ENCODE measurements at places on chromosomes 5 and 9.

DNA sequence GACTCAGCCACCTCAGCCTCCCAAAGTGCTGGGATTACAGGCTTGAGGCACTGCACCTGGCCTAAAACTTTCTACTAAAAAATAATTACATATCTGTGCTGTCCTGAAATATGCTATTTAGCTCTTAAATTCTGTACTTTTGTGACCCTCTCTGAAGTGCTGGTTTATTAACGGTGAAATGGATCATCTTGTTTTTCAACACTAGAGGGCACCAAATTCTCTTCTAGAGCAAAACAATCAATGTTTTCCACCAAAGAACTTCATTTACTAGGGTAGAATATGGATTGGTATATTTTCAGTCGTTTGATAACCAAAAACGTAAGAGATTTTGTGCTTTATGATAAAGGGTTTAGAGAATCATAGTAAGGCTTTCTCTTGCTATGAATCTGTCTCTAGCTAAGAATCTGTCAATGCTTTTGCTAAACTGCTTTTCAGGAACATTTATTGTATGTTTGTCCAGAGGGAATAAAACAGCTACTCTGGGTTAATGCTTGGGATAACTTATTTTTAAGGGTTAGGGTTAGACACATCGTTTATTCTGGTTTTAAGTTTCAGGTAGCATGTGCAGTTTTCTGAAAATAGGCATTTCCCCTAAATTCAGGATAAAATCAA, 63.6 kb downstream of the RNF180 start:
- no peak for DNase-seq

GRCh38 chr5:102700120-102700831, 54.8 kb upstream of the PAM start:
- DNase-seq = no peak

- no peak for DNase-seq
Observed at GRCh38 chr5:39370555-39371366, 6.5 kb upstream of the C9 start.

- peak; percentile 18 for DNase-seq
Observed at GRCh38 chr5:154868702-154869101, 10.3 kb downstream of the CNOT8 start.

DNA sequence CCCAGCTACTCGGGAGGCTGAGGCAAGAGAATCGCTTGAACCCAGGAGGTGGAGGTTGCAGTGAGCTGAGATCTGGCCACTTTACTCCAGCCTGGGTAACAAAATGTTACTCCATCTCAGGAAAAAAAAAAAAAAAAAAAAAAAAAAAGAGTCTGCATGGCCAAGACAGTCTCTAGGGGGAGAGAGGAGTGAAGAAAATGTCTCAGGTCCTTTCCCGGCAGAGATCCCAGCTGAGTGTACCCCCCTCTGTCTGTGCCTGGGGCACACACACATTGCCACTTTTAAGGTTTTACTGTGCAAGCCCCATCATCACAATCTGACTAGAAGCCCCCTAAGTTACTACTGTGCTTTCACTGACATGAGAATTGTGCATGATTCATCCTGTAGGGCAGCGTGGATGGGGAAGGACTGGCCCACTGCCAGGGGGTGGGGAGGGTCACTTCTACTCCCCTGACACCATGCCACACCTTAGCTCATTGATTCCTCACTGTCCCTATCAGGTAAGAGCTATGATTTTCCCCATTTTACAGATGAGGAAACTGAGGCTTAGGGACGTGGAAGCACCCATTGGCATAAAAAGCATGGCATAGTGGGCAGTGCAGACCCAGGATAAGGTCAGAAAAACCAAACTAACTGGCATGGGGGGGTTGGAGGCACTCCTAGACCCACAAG, 102.3 kb upstream of the LARP1 start:
- DNase-seq = no peak

GRCh38 chr5:180491496-180491895, 2.7 kb upstream of the CNOT6 start:
- DNase-seq = no peak

DNA sequence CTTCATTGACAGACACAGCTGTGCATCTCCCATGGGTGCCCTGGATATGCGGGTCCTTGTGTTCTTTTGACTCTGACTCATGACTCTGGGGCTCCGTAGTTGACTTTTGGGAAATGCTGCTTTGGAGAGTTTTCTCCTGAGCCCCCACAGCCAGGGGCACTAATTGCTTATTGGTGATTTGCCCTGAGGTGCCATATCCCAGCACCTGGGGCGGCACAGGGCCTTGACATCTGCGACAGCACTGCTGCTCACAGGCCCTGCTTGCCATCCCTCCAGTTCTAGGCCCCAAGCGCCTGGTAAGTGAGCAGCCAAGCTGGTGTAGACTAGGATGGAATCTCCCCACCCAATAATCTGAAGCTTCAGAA, 75.1 kb downstream of the AMBP start:
- DNase-seq = no peak

GRCh38 chr9:126357074-126357473, 30.4 kb downstream of the MVB12B start:
- DNase-seq = no peak

DNA sequence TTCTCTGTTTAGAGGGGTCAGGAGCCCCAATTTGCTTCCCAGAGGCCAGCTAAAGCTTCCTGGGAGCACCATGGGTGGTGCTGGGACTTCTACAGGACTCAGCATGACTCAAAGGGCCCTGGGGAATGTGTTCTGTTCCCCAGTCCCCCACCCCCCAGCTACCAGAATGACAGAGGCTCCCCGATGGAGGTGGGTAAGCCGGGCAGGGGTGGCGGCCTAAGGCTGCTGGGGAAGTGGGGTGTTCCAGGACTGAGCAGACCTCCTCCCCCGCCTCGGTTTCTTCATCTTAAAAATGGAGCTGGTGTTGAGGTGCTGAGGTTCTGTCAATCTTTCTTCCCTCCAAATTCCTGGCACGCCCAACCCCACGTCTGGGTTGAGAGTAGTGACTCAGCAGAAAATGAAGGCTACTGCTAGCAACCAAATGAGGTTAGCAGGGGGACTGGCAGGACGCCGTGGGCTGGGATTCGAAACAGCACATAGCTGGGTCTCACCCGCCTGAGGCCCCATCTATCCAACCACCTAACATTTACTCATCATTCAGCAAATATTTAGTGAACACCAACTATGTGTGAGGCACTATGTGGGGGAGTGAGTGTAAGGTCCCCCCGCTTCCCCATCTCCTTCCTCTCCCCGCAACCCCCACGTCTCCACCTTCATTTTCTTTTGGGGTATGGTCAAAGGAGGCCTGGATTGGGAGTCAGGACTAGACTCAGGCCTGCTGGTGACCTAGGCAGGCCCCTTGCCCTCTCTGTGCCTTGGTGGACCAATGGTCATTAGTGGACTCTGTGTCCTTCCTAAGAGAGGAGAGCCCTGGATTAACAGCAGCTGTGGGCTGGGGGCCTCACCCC, 50.2 kb downstream of the C9orf50 start:
- DNase-seq = no peak

GRCh38 chr9:131029574-131029952, 20.6 kb downstream of the LAMC3 start:
- DNase-seq = no peak

GRCh38 chr9:100774326-100774725, 196.4 kb downstream of the CAVIN4 start:
- no peak for DNase-seq

DNA sequence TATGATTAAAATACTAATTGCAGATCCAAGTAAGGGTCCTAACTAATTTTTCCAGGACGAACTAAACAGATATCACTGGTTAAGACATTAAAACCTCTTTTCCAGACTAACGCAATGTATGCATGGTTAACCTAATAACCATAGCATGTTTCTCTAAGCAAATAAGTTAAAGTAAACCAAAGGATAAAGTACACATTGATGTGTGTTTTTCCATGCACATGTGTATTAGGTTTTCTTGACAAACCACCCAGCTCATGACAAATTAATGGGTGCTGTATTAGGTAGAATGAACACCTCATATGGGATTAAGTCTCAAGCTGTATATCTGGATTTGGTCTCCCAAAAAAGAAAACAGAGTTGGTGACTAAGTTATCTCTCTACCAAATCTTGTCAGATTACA, 45.6 kb downstream of the ANKH start:
- no peak for DNase-seq

- DNase-seq = no peak
Observed at GRCh38 chr5:66281294-66281693, 137.2 kb downstream of the SREK1 start.

DNA sequence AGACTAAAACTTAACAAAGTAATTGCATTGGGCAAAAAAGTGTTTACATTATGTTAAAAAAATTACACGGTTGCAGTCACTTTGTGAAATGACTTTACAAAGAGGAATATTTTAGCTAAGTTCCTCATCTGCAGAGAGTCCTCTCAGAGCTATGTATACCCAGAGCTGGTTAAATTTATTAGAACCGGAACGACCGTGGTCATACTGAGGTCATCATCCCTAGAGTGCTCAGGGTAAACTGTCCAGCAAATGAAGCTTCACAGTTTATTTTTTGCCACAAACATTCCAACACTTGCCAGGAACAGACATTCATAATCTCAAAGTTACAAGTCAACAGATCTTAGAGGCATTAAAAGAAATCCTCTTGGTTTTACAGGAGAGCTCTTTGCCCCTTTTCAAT, 897 bp downstream of the ROPN1L start:
- no peak for DNase-seq

GRCh38 chr5:146249801-146250200, 46.4 kb downstream of the RBM27 start:
- no peak for DNase-seq

DNA sequence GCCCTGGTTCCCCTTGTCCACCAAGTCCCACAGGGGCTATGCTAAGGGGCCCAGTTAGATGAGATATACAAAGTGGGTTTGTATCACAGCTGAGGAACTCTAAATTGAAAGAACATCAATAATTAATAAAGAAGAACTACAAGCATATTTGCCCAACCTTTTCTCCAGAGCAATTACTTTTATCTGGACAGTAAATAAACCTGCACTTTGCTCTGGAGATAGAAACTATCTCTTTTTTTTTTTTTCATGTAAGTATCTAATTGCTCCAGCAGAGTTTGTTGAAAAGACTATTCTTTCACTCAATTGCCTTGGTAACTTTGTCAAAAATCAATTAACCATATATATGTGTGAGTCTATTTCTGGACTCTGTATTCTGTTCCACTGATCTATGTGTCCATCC, 6.0 kb upstream of the CDKN2AIPNL start:
- no peak for DNase-seq

DNA sequence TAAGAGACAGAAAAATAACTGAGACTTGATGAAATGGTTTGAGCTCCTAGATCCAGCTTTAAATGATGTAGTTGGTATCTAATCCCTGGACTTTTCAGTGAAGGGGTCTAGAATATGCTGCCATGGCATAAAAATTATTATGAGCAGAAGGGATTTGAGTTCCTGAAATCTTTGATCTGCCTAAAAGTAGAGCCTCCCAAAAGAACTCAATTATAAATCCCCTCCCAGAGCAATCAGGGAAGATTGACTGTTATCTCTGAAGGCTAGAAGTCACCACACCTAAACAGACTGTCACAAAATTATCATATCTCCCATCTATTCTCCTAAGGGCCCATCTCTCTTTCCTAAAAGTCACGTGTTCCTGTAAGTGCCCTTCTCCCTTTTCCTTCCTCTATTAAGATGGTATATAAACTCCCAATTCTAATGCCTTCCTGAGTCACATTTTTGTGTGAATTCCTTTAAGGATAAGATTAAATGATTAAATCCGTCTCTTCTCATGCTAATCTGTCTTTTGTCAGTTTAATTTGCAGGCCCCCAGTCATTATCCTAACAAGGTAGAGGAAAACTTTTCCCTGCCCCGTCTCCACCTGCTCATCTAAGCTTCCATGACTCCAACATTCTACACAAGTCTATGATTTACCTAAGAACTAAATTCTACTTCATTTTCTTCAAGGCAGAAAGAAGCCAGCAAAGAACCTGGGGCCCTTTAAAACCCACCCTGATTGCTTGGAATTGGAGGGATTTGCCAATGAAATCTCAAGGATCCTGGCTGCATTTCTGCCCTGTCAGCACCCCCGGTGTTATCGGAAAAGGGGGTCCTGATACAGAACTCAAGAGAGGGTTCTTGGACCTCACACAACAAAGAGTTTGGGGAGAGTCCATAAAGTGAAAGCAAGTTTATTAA, 47.1 kb upstream of the PWWP2A start:
- no peak for DNase-seq

- no peak for DNase-seq
Observed at GRCh38 chr9:89388868-89389177, 70.5 kb downstream of the SECISBP2 start.

DNA sequence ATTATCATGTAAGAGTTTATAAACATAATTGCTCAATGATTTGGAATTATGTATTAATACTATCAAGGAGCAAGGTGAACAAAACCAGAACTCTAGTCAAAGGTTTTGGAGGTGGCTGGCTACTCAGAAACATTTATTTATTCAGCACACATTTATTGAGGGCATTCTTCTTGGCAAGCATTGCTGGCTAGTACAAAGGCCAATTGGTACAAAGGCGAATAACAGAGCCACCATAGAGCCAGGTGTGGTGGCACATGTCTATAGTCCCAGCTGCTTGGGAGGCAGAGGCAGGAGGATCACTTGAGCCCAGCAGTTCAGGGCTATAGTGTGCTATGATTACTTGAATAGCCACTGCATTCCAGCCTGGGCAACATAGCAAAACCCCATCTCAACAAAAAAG, 242.1 kb downstream of the CWC27 start:
- no peak for DNase-seq

DNA sequence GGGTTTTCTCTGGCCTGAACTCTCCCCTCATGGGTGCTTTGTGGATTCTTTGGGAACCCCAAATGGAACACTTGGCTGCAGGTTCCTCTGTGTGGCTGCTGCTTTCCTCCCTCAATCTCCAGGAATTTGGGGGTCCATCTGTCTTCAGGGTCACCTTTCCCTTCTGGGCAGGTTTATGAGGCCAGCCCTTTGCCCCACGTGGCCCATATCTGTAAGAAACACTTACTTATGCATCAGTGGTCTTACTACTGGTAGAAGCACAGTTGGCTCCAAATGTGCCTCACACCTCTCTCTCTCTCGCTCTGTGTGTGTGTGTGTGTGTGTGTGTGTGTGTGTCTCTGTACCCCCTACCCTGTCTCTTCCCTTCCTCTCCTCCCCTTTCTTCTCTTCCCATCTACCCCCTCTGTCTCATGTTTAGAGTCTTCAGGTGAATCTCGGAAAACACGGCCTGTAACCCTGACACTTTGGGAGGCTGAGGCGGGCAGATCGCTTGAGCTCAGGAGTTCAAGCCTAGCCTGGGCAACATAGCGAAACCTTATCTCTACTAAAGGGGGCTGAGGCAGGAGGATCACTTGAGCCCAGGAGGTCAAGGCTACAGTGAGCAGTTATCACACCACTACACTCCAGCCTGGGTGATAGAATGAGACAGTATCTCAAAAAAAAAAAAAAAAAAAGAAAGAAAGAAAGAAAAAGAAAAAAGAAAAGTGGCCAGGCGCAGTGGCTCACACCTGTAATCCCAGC, 26.8 kb downstream of the C5orf15 start:
- no peak for DNase-seq

DNA sequence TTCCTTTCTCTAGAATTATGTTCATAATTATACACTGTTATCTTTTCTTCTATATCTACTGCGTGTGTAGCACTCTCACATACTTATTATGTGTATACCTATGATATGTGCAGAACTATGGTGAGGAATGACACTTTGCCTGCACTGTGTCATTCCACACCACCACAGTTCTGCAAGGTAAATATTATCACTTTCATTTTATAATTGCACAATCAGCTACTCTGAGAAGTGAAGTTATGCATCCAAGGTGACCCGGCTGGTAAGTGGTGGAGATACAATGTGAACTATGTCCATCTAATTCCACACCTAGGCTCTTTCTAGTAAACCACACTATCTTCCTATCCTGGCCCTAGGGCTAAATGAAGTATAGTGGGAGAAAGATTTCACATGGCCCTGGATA, 170.1 kb upstream of the ATP10B start:
- DNase-seq = no peak
